ENCODE measurements at places on chromosomes 6 and 20. TPM values are rescaled to one million over a fixed set of nuclear protein-coding genes. Genes with fewer than 3 reads are reported as not detected.

DNA sequence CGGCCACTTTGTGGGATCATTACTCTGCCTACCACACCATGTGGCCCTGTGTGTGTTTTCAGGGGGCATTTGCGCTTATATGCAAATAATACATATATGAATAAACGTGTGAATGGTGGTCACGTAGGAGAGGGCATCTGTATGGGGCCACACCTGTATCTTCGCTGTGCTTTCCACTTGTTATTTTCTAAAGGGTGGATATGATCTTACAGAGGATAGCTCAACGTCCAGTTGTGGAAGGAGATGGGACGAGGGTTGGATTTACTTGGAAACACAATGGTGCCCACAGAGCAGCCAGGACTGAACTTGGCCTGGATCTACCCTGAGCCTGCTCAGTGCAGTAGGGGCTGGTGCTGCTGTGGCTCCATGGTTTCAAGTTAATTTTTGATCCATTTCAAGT is 93.3 kb downstream of the YTHDF1 start:
- no peak for DNase-seq

GRCh38 chr6:80133020-80133419 is 26.5 kb downstream of the BCKDHB start:
- DNase-seq = no peak

Gene PI16
- 107 TPM for polyA plus RNA-seq

GRCh38 chr6:122696853-122697252 is 82.7 kb upstream of the FABP7 start:
- no peak for DNase-seq

Gene FAM83C
- polyA plus RNA-seq = 0.18 TPM

Gene JPH2
- 83.5 TPM for polyA plus RNA-seq

DNA sequence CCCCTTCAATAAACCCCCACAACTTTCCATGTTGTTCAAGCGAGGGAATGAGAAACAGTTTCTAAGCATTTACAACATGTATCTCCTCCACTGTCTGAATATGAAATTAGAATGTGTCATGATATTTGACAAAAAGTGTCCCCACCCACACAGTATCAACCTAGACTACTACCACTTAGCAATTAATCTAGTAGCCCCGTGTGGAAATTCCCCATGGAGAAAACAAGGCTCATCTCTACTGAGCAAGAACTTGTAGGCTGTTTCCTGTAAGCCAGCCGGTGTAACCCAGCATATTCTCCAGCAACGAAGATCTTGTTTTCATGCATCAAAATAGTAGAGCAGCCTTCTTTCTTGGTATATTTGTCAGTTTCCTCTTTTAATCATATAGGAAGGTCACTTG is 115.0 kb downstream of the IRF4 start:
- no peak for DNase-seq

Gene AP5S1
- polyA plus RNA-seq = 9.2 TPM

Gene EFHC1
- polyA plus RNA-seq = 12.8 TPM

- DNase-seq = no peak
Measured at GRCh38 chr6:42448927-42449659, 2.6 kb downstream of the TRERF1 start.

All from urinary bladder (tissue), 4 donors.